Stimulated activated CD4-positive, alpha-beta T cell treated with anti-CD3 and anti-CD28 coated beads, Interleukin-1b, Interleukin-23, amount 100 ng/mL, for 1 hour (primary cell): ENCODE measurements at places on chromosomes 2 and 18.

DNA sequence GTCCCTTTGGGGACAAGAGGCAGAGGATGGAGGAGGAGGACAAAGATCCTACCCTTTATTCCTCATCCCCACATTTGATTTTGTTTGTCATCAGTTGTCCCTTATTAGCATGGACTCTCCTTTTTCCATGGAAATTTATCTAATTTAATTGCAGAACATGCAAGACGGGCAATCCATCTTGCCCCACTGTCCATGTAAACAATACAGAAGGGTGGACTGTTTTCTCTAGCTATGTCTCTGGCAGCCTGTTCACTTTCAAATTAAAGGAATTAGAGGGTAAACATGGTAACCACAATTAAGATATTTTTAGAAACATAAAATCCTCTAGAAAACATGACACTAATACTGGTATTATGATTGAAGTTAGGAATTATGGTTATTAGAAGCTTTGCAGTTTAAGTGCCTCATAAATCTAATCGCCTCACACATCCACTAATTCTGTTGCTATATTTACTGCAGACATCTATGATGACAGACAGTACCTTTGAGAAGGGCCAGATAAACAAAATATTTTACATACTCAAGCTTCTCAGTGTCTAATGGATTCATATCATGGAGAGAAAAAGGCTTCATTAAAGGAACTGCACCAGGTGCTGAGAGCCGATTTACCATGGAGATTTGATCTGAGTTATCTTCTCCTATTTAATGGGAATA is 215.5 kb downstream of the LNPK start:
- DNase-seq: no peak

DNA sequence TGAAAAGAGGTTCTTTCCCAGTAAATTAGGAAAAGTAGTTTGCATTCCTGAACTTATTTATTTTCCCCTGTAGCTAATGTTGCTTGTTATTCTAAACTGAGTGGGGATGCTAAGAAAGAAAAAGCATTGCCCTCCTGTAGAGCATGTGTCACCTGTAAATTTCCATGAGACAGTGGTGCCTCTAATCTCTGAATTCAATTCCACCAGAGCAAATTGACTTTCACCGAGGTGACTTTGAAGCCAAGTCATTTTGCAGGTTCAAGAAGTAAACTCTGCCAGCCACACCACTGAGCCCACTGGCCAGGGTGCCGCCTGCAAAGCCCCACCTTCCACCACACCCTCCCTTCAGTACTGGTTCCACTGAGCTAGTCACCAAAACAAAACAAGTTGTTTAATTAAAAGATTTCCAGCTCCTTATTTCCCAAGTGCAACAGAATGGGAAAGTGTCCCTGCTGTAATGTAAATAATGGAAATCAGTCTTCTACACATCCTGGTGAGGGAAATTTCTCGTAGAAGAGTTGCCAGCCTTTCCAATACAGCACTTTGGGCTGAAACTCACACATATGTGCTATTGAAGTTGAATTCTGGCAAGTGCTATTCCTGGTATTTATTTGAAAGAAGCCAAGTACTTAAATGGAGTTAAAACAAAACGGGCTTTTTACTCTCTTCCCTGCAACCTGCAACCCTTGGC is 254.8 kb downstream of the RNF152 start:
- DNase-seq: no peak

- no peak for DNase-seq
Measured at GRCh38 chr2:118847762-118848172, 319 bp upstream of the EN1 start.

DNA sequence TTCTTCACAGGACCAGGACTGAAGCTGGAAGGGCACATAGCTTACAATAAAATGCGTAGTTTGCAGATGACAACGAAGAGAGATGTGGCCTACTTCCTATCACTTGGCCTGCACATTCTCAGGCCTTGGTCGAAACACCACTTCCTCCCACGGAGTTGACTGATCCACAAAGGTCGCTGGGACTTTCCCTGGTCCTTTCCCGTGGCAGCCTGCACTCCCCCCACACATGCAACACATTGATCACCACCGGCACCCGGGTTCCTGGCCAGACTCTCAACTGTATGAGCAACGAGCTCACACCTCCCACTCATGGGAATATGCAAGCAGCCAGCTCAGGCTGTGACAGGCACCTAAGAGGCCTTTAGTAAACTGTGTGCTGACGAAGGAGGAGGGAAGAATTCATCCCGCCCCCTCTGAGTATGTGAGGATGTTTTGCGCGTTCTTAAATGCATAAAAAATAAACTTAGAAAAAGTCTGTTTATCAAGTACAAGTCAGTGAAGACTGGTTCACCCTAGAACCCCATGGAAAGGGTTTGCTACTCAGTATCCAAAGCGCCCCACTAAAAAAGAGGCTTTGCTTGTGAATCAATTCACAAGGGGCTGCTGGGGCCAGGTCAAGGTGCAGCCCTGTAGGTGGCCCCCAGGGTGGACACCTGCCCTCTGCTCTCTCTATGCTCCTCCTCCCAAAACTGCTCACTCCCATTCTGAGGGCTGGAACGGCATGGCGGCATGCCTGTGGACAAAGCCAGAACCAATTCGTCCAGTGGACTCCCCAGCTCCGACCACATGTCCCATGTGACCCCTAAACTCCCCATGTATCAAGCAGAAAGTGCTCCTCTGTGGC is 154.3 kb downstream of the EIPR1 start:
- peak; percentile 64 for DNase-seq

DNA sequence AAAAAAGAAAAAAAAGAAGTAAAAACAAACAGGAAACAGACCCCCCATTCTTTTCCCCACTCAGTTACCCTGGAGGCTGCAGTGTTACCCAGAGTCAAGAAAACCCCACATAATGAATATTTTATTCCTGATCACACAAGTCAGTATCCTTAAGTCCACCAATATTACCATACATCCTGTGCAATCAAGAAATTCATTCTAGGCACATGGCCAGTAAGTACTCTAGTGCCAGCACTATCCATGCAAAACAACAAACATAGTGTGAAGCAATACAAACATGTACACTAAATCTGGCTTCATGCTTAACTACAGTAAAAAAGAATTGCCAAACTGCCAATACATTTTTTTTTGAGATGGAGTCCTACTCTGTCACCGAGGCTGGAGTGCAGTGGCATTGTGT is 111.6 kb downstream of the FAM168B start:
- DNase-seq: no peak

- no peak for DNase-seq
Measured at GRCh38 chr2:45774688-45775244, 123.3 kb downstream of the PRKCE start.

GRCh38 chr2:129821445-129821844 is 158.0 kb upstream of the RAB6C start:
- no peak for DNase-seq

DNA sequence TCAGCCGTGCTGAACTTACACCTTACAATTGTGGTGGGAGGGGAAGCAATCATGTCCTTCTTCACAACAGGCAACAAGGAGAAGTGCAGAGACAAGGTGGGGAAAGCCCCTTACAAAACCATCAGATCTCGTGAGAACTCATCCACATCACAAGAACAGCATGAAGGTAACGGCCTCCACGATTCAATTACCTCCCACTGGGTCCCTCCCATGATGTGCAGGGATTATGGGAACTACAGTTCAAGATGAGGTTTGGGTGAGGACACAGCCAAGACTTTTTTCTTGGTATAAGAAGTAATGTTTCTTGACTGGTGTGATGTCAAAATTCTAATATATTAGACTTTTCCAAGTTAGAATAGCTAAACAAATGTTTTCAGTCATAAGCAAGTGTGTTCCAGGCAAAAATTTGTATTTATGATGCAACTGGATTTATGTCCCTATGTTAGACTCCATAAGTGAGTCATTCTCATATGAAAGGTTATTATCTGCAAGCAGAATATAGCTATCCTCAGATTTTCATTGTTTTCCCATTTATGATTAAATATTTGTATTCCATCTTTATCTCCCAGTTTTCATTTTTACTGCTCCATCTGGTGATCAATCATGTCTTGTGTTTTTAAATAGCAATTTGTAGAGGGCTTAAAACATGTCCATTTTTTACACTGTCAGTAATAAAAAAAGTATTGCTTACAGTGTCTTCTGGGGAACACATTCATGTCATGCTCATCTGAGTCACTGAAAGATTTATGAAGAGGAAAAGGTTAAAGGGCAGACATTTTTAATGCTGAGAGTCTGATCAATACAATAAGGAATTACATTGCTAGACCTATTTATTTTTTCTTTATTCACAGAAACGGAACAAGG is 995.2 kb upstream of the CDH2 start:
- DNase-seq: no peak

- no peak for DNase-seq
Measured at GRCh38 chr2:40043641-40044040, 264.6 kb upstream of the THUMPD2 start.

DNA sequence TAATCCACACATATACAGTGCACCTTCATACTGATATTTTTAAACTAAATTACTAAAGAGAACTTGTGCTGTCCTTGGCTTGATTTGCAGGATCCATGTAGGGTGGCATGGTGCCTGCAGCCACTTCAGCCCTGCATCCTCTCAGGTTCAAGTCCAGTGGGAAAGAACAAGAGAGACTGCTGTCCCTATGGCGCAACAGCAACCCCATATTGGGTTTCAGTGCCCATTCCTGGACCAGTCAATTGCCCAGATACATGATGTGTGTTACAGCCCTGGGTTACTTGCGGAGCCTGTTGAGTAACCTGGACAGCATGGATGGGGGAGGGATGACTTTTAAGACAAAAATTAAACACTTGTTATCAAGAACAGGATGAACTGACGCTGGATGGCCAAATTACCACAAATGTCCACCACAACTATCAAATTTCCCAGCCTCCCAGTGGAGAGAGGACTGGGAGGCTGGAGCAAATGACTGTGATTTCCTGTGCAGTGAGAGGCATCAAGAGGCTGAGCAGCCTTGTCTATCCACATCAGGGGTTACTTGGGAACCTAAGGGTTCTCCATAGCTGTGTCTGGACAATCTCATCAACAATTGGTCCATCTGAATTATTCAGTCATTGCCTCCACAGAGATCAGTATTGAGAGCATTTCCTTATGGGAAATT is 162.0 kb downstream of the CAPN13 start:
- no peak for DNase-seq
